ENCODE measurements at places on chromosomes 16 and 17.

GRCh38 chr17:7508846-7509245, 24.7 kb downstream of the POLR2A start:
- DNase-seq = no peak

- no peak for DNase-seq
Measured at GRCh38 chr17:27338536-27338985, 44.6 kb downstream of the WSB1 start.

GRCh38 chr17:2837147-2837561, 40.9 kb downstream of the RAP1GAP2 start:
- DNase-seq = no peak

GRCh38 chr16:65739518-65739917, 617.7 kb upstream of the CDH11 start:
- no peak for DNase-seq

DNA sequence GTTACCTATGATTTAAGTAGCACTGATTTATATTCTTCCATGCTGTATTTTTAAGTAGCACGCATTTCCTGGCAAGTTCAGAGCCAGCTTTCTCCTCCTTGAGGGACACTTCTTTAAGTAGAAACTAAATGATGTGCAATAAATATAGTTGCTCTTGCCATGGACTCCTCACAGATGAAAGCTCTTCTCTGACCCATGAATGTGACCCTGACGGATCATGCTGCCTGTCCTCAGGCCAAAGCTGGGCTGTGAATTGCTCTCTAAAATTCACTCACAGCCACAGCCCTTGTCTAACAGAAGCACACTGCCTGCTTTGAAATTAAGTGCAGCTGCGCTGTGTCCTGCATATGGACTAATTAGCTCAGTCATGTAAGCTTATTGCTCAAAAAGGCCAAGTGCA, 438.8 kb downstream of the PMP22 start:
- no peak for DNase-seq

- DNase-seq = no peak
Measured at GRCh38 chr16:57694725-57695679, at the start of gene DRC7. DRC7 (plus strand) TSS chr16:57694806; CDS start chr16:57697950, 3,144 bp downstream.

GRCh38 chr17:29677824-29678223, 55.1 kb upstream of the CORO6 start:
- no peak for DNase-seq

GRCh38 chr17:22517716-22518115, 825.4 kb downstream of the KCNJ18 start:
- no peak for DNase-seq

DNA sequence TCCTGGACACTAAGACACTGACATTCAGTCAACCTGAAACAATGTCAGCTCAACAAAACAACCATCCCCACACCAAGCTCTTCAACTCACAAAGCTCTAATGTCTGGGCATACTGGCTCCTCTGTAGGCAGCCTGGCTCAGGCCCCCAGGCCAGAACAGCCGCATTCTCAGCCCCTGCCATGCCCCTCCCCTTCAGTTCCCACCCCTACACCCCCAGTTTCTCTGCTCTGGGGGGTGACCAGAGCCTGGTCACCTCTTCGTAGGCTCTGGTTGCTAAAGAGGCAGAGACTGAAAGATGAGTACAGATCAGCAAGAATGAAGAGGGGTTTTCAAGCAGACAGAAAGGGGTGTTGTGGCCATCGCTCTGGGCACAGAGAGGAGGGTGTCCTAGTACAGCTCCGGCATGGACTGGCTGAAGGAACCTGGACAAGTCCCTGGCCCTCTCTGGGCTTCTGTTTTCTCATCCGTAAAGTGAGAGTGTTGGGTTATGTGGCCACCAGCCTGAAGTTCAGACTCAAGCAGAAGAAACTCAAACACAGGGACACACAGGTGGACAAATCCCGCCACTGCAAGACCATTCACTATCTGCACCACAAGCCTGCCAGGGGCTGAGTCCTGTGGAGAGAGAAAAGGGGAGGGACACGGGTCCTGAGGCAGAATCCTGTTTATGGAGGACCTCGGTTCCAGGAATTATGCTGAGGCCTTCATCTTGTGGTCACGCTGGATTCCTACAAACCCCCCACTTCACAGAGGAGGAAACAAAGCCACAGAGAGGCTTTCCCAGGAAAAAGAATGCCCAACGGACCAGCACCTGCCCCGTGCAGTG, 987 bp upstream of the SLC4A1 start:
- no peak for DNase-seq

DNA sequence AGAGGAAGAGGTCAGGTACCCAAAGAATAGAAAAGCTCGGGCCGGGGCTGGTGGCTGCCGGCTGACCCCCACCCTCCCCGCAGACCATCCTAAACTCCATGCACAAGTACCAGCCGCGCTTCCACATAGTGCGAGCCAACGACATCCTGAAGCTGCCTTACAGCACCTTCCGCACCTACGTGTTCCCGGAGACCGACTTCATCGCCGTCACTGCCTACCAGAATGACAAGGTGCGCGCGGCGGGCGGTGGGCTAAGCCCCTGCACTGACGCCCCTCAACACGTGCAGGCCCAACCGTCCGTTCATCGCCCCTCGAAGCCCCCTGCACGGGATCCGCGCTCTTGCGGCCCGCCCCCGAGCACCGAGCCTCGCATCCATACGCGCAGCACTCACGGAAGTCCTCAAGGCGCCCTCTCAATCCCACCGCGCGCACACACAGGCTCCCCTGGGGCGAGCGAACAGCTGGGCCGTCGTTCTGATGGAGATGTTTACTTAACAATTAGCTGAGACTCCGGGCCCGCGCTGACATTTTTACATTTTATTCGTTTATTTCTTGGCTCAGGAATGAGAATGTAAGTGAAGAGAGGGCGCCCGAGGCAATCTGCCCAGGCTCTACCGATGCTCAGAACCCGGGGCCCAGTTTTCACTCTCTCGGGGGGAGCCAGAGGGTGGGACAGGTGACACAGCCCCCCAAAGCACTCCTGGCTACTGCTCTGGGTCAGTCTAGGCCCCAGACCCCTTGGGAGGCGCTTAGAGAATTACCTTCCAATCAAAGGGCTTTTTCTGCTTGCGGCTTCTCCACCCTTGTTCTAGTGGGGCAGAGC, 3.5 kb downstream of the TBX2 start:
- no peak for DNase-seq

DNA sequence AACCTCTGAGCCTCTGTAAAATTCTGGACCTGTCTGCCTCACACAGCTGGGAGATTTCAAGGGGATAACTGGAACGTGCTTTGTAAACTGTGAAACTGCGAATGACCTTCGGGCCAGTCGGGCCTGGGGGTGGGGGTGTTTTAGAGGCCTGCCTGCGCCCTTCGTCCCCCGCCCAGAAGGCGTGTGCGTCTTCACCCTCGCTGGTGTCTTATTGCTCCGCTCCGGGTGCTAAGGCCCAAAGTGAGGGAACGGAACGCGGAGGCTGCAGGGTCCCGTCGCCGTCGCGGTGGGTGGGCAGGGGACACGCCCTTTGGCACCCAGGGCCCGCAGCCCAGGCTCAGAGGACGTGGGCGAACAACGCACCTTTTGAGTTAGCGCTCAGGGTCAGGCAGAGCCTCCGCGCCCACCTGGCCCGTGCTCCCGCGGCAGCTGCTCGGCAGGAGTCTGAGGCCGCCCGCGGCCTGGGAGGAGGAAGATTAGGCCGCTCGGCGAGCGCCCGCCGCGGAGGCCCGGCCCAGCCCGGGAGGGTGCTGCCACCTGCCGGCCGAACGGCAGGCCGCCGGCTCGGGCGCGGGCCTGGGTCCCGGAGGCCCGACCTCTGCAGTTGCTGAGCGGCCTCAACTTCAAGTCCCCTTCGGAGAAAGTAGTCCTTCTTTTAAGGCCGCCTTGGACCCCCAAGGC, 29.7 kb downstream of the DCAKD start:
- peak; percentile 9 for DNase-seq

DNA sequence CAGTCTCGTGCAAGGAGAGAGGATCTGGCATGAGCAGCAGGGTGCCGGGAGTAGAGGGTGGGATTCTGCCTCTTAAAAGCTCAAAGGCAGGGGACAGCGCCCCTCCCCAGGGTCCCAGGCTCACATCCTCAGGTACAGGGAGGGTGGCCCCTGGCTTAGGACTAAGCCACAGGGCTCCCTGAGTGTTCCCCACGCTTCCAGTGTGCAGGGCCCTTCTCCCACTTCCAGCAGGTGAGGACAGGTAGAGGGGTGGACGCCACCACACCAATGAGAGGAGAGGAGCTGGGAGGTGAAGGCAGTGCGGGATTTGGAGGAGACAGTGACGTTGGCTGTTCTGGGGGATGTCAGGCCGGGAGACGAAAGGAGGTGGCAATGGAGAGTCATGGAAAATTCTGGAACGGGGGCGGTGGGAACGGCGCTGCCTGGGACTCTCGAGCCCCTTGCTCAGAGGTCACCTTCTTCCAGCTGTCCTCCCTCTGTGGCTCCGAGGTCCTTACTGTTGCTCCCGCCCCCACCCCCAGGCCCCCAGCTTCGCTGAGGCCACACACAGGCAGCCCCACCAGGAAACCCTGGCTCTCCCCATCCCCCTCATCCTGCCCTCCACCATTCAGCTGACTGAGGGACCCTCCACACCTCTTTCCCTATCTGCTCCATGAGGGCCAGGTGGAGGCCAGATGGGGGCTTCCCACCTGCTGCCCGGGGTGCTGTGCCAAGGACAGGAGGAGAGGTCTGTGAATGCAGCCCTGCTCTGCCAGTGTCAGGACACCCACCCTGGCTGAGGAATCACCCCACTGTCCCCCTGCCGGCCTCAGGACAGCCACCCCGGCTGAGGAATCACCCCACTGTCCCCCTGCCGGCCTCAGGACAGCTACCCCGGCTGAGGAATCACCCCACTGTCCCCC, 57.7 kb upstream of the ACSF3 start:
- no peak for DNase-seq

DNA sequence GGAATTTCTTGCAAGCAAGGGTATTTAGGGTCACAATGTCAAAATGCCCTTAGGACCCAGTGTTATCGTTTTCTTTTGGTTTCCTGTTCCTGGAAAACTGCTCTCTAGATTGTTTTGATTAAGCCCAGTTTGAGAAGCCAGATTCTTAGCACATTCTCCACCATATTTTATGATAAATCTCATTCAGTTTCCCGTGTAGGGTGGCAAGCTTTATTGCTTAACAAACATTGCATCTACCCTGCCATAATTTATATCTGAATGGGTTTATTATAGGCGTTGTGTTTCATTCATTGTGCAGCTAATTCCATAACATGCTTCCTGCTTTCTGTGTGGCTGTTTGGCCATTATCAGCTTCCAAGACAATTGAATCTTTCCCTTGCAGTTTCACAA, 389.1 kb upstream of the DYNLRB2 start:
- DNase-seq = no peak

- peak; percentile 44 for DNase-seq
Measured at GRCh38 chr16:24988593-24989338, 26.4 kb downstream of the ARHGAP17 start.

DNA sequence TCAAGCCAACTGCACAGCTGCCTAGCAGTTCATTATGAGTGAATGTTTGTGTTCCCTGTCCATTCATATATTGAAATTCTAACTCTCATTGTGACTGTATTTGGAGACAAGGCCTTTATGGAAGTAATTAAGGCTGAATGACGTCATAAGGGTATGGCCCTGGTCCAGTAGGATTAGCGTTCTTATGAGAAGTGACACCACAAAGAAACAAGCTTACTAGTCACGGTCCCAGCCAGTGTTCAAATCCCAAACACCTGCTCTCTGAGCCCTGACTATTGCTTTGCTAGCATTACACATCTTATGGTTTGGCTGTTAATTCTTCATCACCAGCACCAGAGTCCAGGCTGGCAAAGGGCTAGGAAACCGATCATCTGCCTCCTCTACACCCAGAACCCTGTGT, 2.2 kb downstream of the ZNF668 start:
- DNase-seq = no peak

DNA sequence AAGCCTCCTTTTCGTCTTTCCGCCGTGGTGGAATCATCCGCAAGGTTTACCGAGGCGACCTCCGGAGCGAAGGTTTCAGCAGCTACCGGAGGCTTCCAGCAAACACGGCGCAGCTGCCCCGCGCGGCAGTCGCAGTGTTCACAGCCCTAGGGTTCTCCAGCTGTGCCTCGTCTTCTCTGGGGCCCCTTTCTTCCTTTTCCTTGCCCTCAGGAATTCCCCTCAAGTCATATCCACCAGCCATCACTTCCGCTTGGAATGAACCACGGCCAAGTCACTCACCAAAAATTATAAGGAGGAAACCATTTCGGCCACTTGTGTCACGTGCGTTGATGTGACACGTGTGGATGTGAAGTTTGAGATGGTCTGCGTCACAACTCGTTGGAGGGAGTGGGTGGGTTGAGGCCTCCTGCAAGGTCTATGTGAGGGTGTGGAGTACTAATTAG, 636 bp upstream of the ERN1 start:
- peak; percentile 60 for DNase-seq

GRCh38 chr17:82449131-82449882, 1.2 kb downstream of the CYBC1 start:
- DNase-seq = no peak

DNA sequence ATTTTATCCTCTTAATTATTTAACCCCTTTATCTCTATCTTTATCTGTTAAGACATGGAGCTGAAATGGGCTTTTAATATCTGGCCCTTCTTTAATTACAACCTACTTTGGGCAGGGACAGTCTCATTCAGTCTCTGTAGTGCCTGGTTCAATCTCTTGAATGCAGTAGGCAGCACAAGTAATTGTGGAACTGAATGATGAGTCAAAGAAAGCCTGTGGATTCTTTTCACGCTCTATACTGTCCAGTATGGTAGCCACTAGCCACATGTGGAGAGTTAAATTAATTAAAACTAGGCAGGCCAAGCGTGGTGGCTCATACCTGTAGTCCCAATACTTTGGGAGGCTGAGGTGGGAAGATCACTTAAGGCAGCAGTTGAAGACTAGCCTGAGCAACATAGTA, 9.3 kb downstream of the BPTF start:
- DNase-seq = no peak

DNA sequence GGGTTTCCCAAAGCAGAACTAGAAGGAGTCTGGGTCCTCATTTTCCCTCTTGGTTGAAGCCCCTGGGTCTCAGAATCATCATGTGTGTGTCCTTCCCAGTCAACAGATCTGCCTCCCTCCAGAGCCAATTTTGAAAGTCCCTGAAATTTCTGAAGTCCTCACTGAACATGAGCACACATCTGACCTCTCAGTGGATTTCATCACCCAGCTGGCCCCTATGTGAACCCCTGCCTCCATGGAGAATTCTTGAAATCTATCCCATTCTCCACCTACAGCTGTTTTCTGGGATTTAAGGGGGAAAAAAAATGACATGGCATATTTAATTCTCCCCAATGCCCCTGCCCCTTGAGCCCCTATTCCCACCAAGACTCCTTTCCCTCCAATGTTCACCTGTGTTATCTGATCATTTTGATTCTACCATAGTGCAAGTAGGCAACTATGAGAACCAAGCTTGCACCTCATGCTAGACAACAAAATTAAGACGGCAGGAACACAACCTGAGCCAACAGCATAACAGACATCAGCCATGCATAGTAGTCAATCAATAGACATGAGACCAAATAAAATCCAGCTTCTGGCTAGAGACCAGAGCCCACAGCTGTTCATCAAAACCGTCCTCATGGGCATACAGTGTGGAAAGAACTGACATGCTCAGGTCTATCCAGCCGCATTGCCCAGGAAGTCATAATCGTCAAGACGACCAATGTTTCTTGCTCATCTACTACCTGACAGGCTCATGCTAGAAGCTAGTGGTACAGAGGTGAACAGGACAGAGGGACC, 14.9 kb downstream of the SOX9 start:
- no peak for DNase-seq

Measured in amniotic stem cell (primary cell).